ENCODE measurements at places on chromosomes 7 and 10.

GRCh38 chr7:27680610-27681009, 17.9 kb upstream of the HIBADH start:
- DNase-seq, result no peak

GRCh38 chr10:5679037-5679435, 5.6 kb upstream of the TASOR2 start:
- no peak for DNase-seq

- DNase-seq, result no peak
Measured at GRCh38 chr10:105252911-105253310, 611.8 kb downstream of the SORCS3 start.

DNA sequence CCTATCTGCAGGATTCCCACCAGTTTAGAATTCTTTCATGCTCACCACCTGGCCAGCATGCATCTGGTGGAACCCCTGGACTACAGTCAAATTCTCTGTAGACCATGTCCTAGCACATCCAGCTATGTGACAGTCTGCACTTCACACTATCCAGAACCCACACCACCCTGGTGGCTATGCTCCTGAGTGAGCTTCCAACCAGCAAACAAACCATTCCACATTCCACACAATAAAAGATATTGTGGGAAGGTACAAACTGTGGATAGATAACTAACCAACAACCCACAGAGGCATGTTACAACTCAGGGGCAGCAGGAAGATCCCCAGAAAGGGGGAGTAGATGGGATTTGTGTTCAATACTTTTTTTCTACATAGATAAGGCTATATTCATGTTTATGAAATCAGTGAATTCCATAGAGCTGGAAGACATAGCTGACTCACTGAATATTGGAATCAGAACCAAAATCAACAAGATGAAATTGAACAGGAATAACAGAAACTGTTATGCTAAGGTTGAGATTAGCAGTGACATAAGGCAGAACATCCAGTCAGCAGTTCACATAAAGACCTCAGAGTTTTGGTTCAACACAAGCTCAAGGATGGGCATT, 72.5 kb downstream of the LRRC17 start:
- no peak for DNase-seq

DNA sequence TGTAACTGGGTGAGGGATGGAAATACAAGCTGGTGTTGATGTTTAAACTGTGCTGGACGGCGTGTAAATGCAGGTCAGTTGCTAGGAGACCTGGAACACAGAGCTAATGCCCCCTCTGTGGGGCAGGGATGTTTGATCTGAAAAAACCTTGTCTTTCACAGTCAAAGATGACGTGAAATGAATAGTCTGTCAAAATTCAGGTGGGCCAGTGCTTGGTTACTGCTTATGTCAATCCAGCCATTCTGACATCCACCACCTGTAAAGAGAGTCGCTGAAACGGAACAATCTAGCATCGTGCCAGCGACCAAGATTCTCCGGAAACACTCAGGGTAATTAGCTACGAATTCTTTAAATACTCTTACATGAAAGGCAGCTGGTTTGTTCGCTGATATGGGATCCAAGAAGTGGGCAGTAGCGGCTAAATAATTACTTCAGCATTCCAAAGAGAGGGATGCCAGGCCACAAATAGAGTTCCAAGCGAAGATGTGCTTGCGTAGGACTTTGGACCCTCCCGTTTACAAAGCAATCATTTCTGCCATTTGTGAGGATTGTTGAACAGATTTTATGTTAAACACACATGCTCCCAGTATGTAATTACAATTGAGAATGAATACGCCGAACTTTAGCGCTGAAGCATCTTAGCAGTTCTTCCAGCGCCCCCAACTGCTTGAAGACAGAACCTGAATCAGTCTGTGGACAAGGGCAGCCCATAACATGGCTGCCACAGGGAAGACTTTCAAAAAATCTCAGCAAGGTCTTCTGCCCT, 7.3 kb upstream of the ASB4 start:
- peak; percentile 73 for DNase-seq

Data from SJCRH30 (cell line).